B cell (primary cell): ENCODE measurements at places on chromosomes 11 and 22. TPM values are rescaled to one million over a fixed set of nuclear protein-coding genes. Genes with fewer than 3 reads are reported as not detected.

The PGM2L1 gene
- total RNA-seq: 8.4 and 12.6 TPM in 2 replicates

The ZP1 gene
- total RNA-seq: not detected in 2 replicates

The JHY gene
- total RNA-seq: 4.6 and 5.1 TPM in 2 replicates

The MMP8 gene
- not detected in 2 replicates for total RNA-seq

The KIRREL3 gene
- not detected in 2 replicates for total RNA-seq

The CADM1 gene
- 0.49 and 2.5 TPM in 2 replicates for total RNA-seq

- H3K4me3 ChIP-seq: no peak overlapping the region
- no peak for DNase-seq
- H3K27me3 ChIP-seq: peaks cover 15% of the 10 kb centered on the region
These were observed 5.8 kb downstream of the A4GALT start for GRCh38 chr22:42714768-42715390.

DNA sequence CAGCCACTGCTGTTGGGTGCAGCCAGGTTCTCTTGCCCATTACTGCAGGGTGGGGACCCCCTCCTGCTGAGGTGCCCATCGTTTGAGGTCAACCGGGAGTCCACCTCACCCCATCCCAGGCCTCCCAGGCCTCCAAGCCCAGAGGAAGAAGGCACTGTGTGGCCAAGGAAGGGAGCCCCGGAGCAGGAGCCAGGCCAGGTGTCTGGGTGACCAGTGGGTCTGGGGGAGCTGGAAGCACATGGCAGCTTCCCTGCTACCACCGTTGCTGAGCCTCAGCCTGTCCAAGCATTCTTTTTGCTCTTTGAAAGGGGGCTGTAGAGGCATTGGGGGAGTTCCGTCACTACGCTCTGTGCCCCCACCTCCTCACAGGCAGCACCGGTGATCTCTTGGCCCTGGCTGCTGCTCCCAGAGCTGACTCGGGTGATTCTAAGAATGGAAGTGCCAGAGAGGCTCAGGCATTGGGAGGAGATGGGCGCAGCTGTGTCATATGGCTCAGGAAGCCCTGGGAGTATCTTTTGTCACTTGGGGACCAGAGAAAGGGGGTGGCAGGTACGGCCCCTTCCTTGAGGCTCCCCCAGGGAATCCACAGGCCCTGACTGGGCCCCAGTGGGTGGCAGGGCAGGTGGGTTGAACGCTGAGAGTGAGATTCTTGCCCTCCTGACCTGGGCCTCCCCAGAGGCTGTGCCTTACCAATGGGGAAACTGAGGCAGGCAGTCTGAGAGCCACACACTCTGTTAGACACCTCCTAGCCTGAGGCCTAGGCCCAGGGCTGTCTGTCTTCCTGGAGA lies 1.9 kb downstream of the SEPTIN5 start:
- H3K27me3 ChIP-seq: peaks cover 35% of the 10 kb centered on the region
- DNase-seq: no peak
- no peak overlapping the region for H3K4me3 ChIP-seq
- no peak overlapping the region for H3K27ac ChIP-seq
- peaks cover 17% of the 10 kb centered on the region for H3K4me1 ChIP-seq
- H3K36me3 ChIP-seq: no peaks in the 10 kb centered on the region

GRCh38 chr11:102546427-102546826 lies 15.9 kb upstream of the MMP7 start:
- H3K36me3 ChIP-seq: no peaks in the 10 kb centered on the region
- H3K27ac ChIP-seq: peak overlapping the region; percentile 86
- H3K4me1 ChIP-seq: peaks cover 46% of the 10 kb centered on the region
- H3K4me3 ChIP-seq: no peak overlapping the region
- DNase-seq: peak; percentile 86

DNA sequence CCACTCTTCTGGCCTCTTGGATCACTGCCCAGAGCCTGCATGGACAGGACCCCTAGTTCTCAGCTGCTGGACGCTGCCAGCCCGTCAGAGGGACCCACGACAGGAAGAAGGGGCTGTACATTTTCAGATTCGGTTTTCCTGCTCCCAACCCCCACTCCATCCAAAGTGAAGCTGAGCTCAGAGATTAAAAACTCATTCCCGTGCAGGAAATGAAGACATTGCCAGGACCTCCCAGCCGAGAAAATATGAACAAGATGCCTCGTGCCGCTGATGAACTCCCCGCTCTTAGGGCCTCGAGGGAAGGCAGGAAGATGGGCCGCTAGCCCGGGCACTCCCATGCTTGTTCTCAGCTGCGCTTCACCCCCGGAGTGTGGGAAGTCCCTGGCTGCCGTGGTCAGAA lies 36.1 kb downstream of the RPUSD4 start:
- H3K27ac ChIP-seq: no peak overlapping the region
- H3K4me3 ChIP-seq: no peak overlapping the region
- no peaks in the 10 kb centered on the region for H3K36me3 ChIP-seq
- no peaks in the 10 kb centered on the region for H3K27me3 ChIP-seq
- no peak for DNase-seq

DNA sequence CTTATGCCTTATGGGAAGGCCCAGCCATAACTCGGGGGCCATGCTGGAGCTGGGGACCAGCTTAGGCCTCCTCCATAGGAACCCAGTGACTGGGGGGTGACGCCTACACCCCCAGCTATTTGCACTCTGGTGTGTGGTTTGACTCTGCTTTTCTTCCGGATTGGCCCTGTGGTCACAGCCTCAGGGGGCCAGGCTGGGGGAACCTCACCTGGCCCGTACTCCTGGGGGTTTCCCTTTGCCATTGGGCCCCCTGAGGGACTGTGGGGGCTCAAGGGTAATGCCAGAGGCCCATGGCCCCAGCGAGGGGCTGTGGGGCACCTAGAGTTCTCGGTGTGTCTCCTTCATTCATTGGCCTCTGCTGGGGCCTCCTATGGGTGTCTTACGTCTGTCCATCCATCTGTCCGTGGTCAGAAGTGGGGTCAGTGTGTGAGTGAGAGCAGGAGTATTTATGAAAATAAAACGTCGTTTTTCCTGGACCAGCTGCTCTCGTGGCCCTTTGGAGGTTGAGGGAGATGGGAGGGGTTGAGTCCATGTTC lies 6.3 kb upstream of the SH3BP1 start:
- no peaks in the 10 kb centered on the region for H3K36me3 ChIP-seq
- peak overlapping the region; percentile 89 for H3K27ac ChIP-seq
- no peaks in the 10 kb centered on the region for H3K27me3 ChIP-seq
- peaks cover 68% of the 10 kb centered on the region for H3K4me1 ChIP-seq
- peak; percentile 76 for DNase-seq
- H3K4me3 ChIP-seq: no peak overlapping the region

GRCh38 chr11:70587075-70587389 lies 188.7 kb downstream of the CTTN start:
- no peak for DNase-seq
- no peak overlapping the region for H3K4me3 ChIP-seq
- no peaks in the 10 kb centered on the region for H3K36me3 ChIP-seq
- H3K27me3 ChIP-seq: no peaks in the 10 kb centered on the region

DNA sequence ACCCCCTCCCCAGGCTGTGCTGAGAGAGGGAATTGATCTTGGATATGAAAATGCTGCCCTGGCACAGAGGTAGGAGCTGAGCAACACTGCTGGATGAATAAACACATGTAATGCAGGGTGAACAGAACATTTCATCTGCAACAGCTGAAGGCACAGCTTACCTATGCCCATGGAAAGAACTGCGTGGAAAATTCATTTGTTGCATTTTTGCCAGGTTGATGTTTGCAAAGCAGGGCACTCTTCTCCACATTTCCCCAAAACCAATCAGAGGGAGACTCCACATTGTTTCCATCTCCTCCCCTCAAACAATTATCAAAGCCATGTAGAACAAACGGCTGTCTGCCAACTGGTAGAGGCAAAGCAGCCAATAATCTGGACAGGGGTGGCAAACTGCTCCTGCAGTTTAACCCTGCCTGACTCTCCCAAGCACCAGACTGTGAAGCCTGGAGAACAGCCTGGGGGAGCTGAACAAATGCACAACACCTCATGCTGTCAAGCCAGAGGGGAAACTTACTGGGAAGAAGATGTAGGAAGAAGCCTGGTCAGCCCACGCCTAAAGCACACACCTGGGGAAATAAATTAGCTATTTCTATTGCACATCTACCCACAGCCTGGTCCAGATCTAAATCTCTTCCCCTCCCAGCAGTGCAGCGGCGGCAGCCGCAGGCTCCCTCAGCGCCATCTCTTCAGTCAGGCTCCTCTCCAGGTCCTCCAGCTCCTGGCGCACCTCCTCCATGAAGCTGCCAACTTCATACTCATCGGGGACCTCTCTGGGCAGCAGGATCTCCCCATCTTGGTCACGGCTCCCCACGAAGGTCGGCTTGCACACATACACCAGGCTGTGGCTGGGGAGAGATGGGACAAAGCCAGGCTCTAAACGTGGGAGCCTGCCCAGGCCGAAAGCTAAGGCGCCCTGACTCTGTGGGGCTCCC lies 44.3 kb downstream of the DKK3 start:
- no peak overlapping the region for H3K27ac ChIP-seq
- no peaks in the 10 kb centered on the region for H3K4me1 ChIP-seq
- DNase-seq: no peak
- H3K4me3 ChIP-seq: no peak overlapping the region
- H3K36me3 ChIP-seq: no peaks in the 10 kb centered on the region
- peaks cover 9% of the 10 kb centered on the region for H3K27me3 ChIP-seq

GRCh38 chr22:37146051-37146385 lies 3.7 kb downstream of the IL2RB start:
- no peak overlapping the region for H3K4me3 ChIP-seq
- no peak overlapping the region for H3K27ac ChIP-seq
- H3K27me3 ChIP-seq: no peaks in the 10 kb centered on the region
- DNase-seq: no peak
- no peaks in the 10 kb centered on the region for H3K36me3 ChIP-seq

- peaks cover 60% of the 10 kb centered on the region for H3K4me1 ChIP-seq
- peak overlapping the region; percentile 31 for H3K4me3 ChIP-seq
- H3K27me3 ChIP-seq: no peaks in the 10 kb centered on the region
- no peaks in the 10 kb centered on the region for H3K36me3 ChIP-seq
These were observed 18.3 kb downstream of the SMCO4 start for GRCh38 chr11:93524858-93525257.

- H3K27me3 ChIP-seq: no peaks in the 10 kb centered on the region
- no peak overlapping the region for H3K4me3 ChIP-seq
- no peak for DNase-seq
- no peak overlapping the region for H3K27ac ChIP-seq
- peaks cover 5% of the 10 kb centered on the region for H3K4me1 ChIP-seq
- no peaks in the 10 kb centered on the region for H3K36me3 ChIP-seq
These were observed 6.0 kb downstream of the XKR3 start for GRCh38 chr22:16819249-16819648.

DNA sequence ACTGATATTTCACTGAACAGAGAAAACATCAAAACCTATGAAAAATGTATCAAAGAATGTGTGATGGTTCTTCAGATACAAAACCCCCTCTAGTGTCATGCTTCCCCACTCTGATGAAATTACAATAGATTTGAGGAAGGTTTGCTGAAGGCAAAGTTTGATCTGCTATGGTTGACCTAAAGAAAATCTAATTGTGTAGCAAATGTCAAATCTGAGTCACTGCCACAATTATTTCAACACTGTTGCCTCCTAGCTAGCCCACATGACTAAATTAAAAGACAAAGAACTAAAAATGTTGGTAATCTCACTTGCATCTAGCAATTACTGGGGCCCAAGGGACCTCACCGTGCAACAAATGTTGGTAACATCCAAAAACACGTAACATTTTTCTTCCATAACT lies 728.0 kb downstream of the DLG2 start:
- no peaks in the 10 kb centered on the region for H3K27me3 ChIP-seq
- H3K4me1 ChIP-seq: no peaks in the 10 kb centered on the region
- H3K36me3 ChIP-seq: no peaks in the 10 kb centered on the region
- H3K4me3 ChIP-seq: no peak overlapping the region

GRCh38 chr11:117457835-117458234 lies 130.2 kb downstream of the CEP164 start:
- H3K4me3 ChIP-seq: no peak overlapping the region
- H3K27me3 ChIP-seq: no peaks in the 10 kb centered on the region
- H3K36me3 ChIP-seq: no peaks in the 10 kb centered on the region
- no peak for DNase-seq

- H3K4me1 ChIP-seq: no peaks in the 10 kb centered on the region
- no peak overlapping the region for H3K27ac ChIP-seq
- no peak for DNase-seq
- H3K4me3 ChIP-seq: no peak overlapping the region
- peaks cover 4% of the 10 kb centered on the region for H3K36me3 ChIP-seq
These were observed 9.0 kb downstream of the RBX1 start for GRCh38 chr22:40960145-40960544.

DNA sequence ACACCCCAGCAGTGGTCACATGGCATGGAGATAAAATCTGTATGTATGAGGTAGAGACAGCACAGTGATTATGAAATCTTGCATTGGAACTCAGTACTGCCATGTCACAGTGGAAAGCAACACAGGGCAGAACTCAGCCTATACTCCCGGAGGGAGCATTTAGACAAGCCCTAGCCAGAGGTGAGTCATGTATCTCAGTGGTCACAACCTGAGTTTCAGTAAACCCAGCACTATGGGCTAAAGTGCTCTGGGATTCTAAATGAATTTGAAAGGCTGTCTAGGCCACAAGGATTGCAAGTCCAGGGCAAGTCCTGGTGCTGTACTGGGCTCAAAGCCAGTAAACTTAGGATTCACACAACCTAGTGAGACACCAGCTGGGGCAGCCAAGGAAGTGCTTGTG lies 1717.1 kb upstream of the RAG2 start:
- DNase-seq: no peak
- H3K36me3 ChIP-seq: no peaks in the 10 kb centered on the region
- H3K27ac ChIP-seq: no peak overlapping the region

DNA sequence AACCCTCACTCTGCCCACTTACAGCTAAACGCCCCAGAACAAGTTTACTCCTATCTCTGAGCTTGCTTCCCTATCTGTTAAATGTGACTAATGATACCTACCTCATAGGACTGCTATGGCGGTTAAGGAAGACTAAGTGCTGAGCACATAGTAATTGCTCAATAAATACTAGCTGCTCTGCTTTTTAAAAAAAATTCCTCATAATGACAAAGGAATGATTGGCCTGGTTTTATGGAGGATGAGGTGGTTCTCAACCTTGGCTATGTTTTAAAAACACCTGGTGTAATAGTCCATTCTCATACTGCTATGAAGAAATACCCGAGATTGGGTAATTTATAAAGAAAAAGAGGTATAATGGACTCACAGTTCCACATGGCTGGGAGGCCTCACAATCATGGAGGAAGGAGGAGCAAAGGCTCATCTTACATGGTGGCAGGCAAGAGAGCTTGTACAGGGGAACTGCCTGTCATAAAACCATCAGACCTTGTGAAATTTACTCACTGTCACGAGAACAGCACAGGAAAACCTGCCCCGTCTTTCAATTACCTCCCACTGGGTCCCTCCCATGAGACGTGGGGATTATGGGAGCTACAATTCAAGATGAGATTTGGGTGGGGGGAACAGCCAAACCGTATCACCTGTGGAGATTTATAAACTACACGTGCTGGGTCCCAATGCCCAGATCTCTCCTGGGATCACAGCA lies 127.2 kb upstream of the SYT13 start:
- DNase-seq: no peak
- no peak overlapping the region for H3K4me3 ChIP-seq
- no peak overlapping the region for H3K27ac ChIP-seq
- no peaks in the 10 kb centered on the region for H3K36me3 ChIP-seq
- H3K27me3 ChIP-seq: peaks cover 31% of the 10 kb centered on the region
